Activated CD4-positive, alpha-beta T cell treated with anti-CD3 and anti-CD28 coated beads for 48 hours (primary cell): ENCODE measurements at places on chromosomes 5 and 9.

DNA sequence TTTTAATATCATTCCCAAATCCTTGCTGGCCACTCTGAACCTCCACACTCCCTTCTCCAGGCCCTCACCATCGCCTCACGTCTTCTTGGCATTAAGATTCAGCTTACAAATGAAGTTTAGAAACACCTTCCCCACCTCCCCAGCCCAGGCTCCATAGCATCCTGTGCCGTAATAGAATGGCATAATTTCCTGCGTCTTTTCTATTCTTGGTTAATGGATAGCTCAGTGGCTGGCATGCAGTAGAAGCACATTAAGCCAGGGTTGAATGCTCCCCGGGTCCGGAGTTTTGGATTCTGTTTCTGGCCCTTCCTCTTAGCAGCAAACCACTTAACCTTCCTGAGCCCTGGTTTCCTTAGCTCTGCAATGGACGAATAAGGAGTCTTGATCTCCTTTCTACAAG, 13.8 kb downstream of the WWC1 start:
- no peak for DNase-seq

- peak; percentile 24 for DNase-seq
Measured at GRCh38 chr5:153352685-153353219, 137.7 kb upstream of the GRIA1 start.

DNA sequence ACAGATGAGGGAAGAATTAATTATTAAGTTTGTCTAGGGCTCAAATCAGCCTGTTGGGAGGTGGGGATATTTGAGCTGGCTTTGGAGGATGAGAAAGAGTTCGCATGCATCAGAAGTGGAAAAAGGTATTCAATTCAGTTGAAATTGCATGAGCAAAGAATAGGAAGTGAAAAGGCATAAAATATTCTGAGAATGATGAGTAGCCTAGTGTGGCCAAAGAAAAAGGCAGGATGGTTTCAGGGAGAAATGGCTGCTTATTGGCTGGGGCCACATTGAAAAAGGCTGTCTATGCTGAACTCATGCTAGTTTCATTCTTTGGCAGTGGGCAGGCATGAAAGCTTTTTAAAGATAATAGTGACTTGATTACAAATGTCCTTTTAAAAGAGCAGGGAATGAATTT, 235.4 kb upstream of the RIOK2 start:
- no peak for DNase-seq

DNA sequence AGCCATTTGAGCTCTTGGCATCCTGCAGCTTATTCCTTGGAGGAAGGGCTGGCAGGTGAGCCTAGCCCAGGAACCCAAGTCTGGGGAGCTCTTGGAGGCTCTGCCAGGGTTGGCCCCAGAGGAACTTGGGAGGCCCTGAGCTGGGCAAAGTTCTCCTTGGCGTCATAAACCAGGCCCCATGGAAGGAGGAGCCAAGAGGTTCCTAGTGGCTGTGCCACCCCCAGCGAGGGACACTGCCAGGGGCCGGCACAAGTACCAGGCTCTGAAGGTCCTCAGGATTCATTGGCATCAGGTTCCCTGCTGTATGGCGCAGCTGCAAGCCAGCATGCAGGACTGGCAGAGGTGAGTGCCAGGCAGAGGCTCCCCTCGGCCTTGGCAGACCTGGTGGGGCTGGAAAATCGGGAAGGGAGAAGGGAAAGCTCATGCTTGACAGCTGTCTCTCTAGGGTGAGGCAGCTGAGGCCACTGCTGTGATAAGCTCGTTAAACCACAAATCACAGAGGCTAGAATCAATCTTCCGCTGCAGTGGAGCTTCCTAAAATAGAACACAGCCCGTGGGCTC, 54.6 kb upstream of the SYNPO start:
- no peak for DNase-seq

DNA sequence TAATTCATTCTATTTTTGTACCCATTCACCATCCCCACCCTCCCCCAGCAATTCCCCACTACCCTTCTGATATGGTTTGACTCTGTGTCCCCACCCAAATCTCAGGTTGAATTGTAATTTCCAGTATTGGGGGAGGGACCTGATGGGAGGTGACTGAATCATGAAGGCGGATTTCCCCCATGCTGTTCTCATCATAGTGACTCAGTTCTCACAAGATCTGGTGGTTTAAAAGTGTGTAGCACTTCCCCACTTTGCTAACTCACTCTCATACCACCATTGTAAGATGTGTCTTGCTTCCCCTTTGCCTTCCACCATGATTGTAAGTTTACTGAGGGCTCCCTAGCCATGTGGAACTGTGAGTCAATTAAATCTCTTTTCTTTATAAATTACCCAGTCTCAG, 25.9 kb upstream of the TESK1 start:
- DNase-seq: peak; percentile 54

- DNase-seq: no peak
Measured at GRCh38 chr5:152607401-152608160, 202.5 kb upstream of the NMUR2 start.

DNA sequence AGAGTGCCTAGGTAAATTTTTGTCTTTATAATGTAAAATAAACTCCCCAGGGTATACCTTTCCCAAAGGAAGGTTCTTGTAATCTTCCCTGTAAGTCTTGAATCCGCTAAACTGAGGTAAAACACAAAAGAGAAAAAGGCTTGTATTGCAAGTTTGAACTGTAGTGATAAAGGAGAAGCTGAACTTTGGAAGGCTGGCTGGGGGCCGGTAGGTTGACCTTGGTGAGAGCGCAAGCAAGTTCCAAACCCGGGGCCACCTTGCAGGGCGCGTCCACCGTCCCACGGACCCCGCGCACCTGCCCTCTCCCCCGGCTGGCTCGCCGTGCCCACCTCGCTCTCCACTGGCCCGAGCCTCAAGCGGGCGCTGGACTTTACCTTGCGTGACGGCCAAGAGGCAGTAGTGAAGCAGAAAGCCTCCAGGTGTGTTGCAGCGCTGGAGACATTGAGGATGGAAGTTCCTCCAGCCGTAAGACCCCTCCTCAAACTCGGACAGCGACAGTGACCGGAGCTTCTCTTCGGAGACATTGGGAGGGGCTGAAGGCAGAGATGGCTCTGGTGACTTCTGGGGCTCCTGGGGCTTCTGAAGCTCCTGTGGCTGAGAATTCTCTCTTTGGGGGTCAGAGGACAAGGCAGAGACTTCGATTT, 428 bp downstream of the SLCO4C1 start:
- DNase-seq: no peak

GRCh38 chr5:62783374-62784057, 204.9 kb downstream of the LRRC70 start:
- no peak for DNase-seq

DNA sequence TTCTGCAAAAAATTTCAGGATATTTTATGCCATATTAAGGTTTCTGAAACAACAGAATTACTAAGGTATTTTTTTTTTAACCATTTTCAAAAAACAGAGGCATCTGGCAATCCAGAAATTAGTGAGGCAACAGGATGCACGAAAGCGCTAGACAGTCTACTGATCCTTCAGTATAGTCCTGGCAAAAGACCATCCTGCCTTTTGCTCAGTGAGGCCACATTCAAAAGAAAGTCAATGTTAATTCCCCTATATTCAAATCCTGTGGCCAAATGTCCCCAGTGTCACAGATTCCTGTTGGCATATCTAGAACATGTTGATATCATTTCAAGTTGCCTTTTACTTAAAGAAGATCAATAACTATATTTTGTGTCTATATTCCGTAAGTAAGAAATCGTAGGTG, 13.1 kb upstream of the NFIB start:
- no peak for DNase-seq

DNA sequence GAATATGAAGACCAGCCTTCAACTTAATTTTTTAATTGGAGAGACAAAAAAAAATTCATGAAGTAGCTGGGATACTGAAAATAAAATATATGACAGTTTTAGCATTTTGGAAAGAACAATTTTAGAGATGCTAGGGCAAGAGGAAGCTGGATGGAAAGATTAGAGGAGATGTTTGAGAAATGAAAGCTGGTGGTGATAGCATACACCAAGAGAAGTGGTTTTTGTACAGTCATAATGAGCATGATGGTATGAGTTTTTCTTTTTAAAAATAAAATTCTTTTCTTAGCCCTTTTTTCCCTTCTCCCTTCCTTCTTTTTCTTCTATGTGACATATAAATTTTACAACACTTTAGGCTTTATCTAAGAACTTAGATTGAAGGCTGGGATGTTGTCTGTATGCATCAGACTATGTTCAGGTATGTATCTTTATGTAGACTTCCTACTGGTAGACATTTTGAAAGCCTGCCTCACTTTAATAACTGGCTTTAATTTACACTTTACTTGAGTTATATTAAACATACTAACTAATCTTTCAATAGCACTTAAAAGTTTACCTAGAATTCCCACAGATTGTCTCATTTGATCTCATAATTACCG, 522.5 kb downstream of the TLE4 start:
- no peak for DNase-seq
